Stimulated activated CD8-positive, alpha-beta memory T cell treated with anti-CD3 and anti-CD28 coated beads, Interleukin-4, amount 100 ng/mL, for 1 hour (primary cell): ENCODE measurements at places on chromosomes 7 and 10.

DNA sequence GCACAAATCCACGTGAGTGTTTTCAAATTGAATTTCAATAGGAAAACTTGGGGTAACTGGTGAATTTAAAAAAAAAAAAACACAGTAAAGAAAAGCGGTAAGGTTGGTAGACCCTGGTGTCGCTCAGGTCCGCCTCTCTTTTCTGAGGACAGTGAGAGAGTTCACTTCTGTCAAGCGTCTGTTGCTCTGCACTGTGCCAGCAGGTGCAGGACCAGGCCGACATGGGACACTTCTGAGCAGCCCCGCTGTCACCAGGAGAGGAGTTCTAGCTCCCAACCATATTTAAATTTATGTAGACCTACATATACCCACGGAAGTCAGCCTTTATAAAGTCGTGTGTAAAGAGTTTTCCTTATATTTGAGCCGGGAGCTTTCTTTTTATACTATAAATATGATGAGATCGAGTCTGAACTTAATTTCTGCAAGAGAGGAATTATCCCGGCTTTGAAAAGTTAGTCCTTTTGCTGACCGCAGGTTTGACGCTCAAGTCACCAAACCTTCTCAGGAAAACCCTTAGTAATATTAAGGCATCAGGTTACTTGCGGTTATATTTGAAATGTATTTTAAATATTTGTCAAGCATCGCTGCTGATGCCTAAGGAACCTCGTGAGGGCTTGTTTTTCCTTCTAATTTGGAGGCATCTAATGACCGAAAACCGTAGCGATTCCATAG, 531 bp downstream of the IKZF1 start:
- DNase-seq = no peak

DNA sequence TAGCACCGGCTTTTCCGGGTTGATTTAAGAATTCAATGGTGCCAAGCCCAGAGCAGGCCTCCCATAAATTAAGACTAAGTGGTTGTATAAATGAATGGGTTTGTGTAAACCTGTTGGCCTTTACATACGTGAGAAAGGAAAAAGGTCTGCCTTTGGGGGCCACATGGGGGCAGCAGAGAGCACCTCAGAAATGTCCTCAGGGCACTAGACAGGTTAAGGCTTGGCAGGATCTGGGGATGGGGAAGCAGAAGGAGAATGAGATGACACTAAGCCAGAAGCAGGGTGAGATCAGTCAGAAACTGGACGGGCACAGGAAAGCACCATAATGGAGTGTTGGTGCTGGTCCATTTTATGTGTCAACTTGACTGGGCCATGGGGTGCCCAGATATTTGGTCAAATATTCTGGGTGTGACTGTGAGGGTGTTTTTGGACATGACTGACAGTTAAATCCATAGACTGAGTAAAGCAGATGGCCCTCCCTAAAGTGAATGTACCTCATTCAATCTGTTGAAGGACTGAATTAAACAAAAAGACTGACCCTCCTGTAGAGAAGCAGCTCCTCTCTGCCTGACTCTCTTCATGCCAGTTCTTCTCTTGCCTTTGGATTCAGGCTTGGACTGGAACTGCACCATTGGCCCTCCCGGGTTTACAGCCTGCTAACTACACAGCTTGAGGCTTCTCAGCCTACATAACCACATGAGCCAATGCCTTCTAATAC, 58.9 kb downstream of the FRMPD2 start:
- no peak for DNase-seq

DNA sequence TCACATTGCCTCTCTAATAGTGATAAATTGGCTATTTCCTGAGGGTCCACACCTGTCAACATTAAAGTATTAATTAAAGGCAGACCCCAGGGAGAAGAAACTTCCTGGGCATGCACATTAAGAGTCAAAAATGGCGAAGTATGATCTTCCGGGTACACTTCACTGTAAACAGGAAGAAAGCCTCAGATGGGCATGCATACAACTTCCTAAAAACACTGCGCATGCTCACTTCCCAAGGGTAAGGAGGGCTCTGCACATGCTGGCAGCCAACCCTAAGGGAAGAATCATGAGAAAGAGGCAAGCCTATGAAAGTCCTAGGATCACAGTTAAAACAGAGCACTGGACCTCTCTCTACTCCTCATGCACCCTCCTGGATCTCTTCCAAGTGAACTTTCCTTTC, 80.1 kb upstream of the IMMP2L start:
- no peak for DNase-seq

DNA sequence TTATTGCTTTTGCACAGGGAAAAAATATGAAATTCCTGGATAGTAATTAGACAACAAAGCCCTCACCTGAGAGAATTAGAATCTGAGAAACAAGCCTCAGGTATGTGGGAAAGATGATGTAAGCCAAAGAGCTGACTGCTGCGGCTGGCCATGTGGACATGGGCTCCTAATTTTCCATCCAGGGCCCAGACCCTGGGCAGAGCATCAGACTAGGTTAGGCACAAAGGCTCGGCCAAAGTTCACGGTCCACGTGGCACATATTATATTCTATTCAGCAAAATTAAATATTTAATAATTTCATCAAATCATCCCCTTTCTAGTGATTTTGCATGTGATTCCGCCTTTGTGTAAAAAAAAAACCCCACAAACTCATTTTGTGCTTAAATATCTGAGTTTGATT, 5.1 kb downstream of the CYP3A4 start:
- DNase-seq = no peak

DNA sequence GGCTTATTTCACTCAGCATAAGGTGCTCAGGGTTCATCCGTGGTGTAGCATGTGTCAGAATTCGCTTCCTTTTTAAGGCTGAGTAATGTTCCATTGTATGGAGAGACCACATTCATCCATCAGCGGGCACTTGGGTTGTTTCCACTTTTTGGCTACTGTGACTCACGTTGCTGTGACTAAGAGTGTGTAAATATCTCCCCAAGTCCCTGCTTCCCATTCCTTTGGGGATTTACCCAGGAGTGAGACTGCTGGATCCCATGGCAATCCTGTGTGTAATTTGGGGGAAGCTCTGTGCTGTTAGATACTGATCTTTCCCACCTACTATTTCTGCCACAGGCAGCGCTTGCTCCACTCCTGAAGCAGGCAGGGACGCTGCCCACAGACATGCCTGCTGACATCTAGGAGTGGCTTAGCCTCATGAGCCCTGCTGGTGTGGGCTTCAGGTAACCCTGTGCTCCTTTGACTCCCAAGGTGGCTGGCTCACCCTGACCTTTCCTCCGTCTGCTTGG, 346.0 kb downstream of the FRMD4A start:
- no peak for DNase-seq

DNA sequence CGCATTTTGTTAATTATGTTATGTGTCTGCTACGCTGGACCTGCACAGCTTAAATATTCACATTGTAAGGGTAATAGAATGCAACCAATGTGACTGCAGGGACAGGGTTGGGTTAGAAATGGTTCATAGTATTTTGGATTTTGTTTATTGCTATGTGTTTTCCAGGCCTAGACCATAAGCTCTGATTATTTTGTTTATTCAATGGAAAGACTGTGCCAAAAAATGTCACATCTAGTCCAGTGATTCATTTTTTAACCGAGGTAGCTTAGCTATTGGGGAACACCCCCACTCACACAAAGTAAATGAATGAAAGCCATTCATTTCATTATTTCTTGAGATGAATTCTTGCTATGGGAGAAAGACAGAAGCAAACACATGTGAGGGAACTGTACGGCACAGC, 516.5 kb upstream of the ANKRD30A start:
- DNase-seq = no peak

DNA sequence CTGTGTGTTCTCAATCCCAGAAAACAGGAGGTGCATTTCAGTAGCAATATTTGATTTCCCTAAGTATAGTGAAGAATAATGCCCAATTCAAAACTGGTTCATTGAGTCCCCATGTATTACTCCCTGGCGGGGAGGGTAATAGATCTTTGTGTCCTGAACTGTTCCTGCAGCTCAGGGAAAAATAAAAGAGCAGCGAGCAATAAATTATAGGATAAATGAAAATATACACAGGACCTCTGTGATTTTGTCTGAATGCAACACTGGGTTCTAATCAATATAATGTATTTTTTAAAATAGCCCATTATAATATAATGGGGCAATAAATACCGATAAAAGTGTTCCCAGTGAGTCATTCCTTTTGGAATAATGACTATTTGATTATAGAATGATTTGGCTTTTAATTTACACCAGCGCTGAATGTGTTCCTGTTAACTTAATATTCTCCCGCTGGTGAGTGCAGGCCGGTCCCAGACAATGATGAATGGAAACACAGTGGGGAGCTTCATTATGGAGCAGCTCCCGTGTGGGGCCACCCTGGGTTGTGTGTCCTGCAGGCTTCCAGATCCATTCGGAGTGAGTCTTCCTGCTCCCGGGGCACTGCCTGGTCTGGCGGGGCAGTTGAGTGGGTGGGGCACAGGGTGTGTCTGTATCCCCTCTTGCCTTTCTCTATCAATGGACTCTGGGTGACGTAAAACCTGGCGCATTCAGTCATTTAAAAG, 263.1 kb downstream of the ACTR3B start:
- DNase-seq = no peak

GRCh38 chr10:96122824-96123223, 7.3 kb upstream of the ZNF518A start:
- no peak for DNase-seq

DNA sequence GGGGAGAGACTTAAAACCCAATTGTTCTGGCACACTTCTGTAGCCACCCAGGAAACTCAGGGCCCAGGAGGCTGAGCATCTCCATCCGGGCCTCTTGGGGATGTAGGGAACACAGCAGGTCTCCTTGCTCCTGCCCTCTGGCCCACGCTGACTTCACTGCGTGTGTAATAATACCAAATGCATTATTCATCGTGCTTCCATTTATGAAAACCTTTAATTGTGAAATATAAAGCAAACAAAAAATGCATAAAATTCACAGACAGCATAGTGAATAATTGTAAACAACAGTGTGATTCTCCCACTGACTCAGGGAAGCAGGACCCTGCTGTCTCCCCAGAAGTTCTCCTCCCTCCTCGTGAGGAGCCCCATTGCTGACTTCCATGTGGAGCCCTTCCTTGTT, 70.3 kb upstream of the SHH start:
- no peak for DNase-seq

- DNase-seq = no peak
Measured at GRCh38 chr7:16450366-16450765, 15.2 kb downstream of the SOSTDC1 start.

DNA sequence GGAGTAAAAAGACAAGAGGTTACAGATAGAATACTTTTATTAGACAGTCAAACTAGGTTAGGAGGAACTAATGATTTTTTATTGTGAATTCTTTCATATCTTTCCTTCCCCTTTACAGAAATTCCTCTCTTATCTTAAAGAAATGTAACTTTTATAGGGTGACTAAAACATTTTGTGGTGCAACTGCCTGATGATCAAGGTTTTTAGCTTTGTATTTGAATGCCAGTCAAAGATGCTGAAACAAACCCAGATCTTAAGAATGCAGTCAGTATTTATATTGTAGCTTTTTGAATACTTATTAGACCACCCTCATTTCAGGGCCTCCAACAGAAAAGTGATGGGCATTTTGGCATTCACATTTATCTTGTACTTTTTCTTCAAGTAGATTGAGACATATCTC, 27.4 kb downstream of the TAX1BP1 start:
- no peak for DNase-seq

- peak; percentile 62 for DNase-seq
Measured at GRCh38 chr7:76291351-76292212, 10.9 kb upstream of the HSPB1 start.

GRCh38 chr7:66961096-66961495, 34.3 kb downstream of the SBDS start:
- DNase-seq = no peak

GRCh38 chr7:31699050-31699449, 12.0 kb downstream of the PPP1R17 start:
- no peak for DNase-seq

DNA sequence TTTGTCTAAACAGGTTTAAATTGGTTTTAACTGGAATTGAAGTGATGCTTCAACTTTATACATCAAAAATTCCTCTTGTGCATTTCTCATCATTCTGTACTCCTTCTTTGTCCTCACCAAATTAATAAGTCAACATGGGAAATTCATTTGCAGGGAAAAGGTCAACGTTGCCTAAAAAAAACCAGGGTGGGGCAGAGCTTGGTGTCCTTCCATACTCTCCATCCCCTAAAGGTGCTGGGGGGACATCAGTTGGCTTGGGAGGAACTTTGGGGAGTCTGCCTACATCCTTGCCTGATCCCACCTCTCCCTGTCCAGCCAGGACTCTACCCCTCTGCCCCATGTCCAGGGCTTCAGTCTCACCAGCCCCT, 34.1 kb upstream of the SLC26A3 start:
- DNase-seq = no peak

DNA sequence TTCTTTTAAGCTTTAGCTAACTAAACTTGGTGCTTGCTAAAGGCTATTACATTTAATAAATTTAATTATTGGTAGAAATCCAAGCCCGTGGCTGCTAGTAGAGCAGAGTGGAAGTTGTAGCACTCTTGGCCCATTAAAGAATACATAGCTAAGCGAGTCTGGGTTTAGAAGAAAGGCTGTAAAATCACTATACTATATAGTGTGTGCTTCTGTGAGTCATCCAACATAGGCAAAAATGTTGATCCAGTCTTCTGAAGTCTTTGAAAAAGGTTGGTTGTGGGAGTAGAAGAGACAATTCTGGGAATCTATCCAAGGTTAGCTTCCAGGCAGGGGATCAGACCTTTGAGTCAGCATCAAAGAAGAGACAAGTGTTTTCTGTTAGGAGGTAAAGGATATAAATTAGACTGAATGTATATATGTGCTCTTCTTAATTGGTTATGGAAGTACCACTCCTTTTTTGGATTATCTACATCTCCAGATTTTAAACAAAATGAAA, 664.2 kb downstream of the NXPH1 start:
- no peak for DNase-seq

- DNase-seq = no peak
Measured at GRCh38 chr10:24448351-24448999, 239.5 kb downstream of the KIAA1217 start.

- DNase-seq = no peak
Measured at GRCh38 chr7:42254217-42254616, 17.2 kb upstream of the GLI3 start.

- no peak for DNase-seq
Measured at GRCh38 chr10:114876602-114877300, 55.2 kb downstream of the FHIP2A start.
